ENCODE measurements at places on chromosomes 2 and 18.

GRCh38 chr2:121237336-121237979 is 47.5 kb downstream of the TFCP2L1 start:
- no peak for DNase-seq

DNA sequence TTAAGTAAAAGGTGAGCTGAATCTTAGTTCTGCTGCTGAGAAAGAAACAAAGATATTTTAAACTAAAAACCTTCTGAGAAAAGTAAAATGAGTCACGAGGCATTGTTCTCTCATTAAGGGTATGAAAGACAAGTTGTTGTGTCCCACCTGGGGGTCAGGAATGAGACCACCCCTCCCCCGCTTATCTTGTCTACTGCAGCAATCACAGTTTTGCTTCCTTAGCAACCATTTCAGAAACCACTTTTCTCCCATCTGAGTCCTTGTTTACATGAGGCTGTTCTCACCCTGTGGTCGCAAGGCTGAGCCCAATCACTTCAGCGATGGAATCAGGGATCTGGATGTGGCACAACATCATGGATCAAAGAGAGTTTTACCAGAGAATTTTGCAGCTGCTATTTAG is 377.6 kb upstream of the NETO1 start:
- no peak for DNase-seq

DNA sequence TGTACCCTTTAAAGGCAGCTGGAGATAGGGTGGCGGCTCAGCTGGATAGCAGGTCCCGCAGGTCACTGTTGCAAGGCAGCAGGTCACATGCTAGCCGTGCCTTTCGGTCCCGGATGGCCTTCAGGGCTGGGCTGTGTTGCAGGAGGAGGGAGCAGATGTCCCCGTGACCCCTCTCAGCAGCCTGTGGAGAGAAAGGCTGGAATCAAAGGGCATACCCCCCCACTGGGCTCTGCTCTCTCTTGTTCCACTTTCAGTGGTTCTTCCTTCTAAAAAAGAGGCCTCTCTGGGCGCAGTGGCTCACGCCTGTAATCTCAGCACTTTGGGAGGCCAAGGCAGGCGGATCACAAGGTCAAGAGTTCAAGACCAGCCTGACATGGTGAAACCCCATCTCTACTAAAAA is 4.4 kb upstream of the ANKRD23 start:
- DNase-seq, result no peak

DNA sequence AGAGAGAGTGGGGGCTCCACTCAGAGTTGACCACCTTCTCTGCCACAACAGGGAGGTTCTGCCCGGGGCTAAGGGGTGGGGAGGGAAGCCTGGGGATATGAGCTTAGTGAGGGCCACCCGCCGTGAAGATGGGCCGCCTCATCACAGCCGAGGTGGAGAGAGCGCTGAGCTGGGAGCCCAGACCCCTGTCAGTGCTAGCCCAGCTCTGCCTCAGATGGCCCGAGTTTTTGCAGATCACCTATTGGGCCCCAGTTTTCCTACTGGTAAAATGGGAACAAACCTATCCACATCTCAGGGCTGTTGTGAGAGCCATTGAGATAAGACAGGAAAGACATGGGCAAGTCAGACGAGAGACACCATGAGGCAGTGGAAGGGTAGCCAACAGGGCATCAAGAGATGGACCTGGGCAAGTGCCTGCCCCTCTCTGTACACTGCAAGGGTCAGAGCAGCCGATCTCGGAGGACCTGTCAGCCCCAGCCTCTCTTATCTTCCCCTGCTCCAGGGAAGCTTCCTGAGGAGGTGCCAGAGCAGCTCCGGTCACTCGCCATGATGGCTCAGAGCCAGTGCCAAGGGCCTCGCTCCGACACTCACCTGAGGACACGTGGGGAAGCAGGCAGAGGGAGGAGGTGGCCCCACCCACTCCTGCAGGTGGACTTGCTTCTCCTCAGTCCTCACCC is 88.9 kb downstream of the MCFD2 start:
- no peak for DNase-seq

GRCh38 chr2:201093573-201093972 is 21.8 kb downstream of the NDUFB3 start:
- no peak for DNase-seq

- DNase-seq, result no peak
Measured at GRCh38 chr2:198701481-198701880, 756.3 kb downstream of the SATB2 start.

GRCh38 chr18:50558157-50558556 is 1.7 kb upstream of the MAPK4 start:
- DNase-seq, result no peak

DNA sequence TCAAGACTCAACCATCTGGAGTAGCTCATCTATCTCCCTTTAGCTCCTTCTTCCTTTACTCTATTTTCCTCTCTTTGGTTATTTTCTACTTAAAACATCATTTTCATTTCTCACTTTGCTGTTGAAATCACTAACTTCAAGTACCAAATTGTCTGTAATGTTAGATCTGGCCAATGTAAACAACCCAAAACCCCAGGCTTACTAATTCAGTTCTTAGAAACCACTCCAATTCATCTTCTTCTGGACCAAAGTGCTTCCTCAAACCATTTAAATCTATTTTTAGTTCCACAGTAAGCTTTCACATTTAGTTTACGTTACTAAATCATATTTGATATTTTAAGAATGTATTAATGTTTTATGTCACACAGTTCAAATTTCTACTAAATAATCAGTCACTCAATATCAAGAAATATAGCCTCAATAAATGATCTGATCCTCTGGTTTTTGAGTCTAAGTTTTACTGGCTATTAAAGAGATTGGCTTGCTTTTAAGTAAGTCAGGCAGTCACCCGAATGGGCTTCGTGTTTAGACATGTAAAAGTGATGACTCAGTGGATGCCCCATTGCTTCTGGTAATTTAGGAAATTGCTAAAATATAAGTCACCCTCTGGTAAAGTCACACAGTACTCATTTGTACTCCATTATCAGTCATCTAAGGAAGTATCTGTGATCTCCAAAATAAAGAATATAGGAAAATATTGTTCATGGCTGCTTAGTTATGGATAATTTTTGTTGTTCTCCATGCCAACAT is 527.2 kb upstream of the SOX11 start:
- DNase-seq, result no peak

DNA sequence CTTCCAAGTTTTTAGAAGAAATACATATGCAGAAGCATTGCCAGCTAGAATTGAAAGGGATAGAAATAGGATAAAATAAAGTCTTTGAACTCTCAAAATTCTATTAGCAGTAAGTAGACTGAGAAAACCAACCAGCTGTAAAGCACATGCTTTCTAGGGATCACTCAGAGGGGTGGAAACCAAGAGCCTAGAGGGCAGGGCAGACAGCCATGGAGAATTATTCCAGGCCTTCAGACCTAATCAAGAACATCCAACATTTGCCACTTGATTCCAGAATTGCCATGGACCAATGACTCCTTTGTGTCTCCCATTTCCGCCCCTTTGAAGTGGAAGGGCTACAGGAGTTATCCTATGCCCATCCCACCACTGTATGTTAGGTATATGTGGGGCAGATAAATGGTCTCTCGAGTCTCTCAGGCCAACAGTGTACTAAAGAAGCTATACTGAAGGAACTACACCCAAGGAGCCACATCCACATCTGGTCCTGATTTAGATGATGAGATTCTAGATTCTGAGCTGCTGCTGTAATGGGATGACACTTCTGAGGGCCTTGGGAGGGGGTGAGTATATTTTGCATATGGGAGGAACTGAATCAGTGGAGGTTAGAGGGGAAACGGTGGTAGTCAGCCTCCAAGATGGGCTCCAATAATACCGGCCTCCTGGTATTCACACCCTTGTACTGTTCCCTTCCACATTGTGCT is 4.0 kb downstream of the FARSB start:
- no peak for DNase-seq

- no peak for DNase-seq
Measured at GRCh38 chr2:119175517-119175916, 17.0 kb upstream of the C1QL2 start.

Measured in NCI-H2081 treated with DMSO at 0.1 percent for 48 hours (cell line).